ENCODE measurements at places on chromosomes 7 and 10.

DNA sequence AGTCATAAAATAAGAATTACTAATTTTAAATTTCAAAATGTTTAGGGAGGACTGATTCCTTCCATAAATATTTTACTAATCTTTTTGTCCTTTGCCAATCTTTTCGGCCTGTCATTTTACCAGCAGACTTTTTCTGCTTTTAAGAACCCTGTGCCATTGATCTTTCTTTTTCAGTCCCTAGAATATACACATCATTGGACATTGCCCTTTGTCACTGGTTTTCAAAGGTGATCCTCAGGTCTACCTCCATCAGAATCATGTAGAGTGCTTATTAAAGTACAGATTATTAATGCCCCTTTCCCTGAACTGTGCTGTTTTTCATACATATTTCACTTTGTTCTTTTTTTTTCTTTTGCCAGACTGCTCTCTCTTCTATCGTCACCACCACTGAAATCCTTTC is 43.8 kb downstream of the SHOC2 start:
- DNase-seq: no peak

DNA sequence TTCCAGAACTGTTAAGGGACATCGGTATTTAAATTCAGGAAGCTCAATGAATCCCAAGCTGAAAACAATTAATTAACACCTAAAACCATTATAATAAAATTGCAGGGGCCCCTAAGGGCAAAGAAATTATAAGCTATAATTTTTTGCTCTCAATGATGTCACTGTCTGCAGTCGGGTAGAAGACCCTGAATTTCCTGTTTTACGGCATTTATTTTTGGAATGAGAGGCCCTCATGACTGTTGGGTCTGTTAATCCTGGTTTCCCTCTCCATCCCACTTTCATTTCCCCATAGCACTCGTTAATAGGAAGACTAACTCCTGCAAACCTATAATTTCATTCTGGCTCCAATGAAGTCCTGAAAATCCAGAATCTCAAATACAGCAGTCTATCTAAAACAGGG is 25.8 kb upstream of the GPR37 start:
- no peak for DNase-seq

DNA sequence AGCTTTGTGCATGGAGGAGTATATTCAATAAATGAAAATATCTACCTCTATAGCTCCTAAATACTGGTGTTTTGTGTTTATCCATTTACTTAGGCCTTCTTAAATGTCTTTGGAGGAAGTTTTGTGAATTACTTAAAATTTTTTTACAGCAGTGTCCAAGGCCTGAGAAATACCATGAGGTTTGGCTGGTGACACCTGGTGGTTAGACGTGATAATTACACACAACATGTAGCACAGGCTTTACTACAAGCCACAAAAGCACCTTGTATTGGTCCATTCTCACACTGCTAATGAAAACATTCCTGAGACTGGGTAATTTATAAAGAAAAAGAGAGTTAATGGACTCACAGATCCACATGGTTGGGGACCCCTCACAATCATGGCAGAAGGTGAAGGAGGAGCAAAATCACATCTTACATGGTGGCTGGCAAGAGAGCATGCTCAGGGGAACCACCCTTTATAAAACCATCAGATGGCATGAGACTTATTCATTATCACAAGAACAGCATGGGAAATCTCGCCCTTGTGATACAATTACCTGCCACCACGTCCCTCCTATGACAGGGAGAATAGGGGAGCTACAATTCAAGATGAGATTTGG is 20.6 kb downstream of the HYAL4 start:
- no peak for DNase-seq

DNA sequence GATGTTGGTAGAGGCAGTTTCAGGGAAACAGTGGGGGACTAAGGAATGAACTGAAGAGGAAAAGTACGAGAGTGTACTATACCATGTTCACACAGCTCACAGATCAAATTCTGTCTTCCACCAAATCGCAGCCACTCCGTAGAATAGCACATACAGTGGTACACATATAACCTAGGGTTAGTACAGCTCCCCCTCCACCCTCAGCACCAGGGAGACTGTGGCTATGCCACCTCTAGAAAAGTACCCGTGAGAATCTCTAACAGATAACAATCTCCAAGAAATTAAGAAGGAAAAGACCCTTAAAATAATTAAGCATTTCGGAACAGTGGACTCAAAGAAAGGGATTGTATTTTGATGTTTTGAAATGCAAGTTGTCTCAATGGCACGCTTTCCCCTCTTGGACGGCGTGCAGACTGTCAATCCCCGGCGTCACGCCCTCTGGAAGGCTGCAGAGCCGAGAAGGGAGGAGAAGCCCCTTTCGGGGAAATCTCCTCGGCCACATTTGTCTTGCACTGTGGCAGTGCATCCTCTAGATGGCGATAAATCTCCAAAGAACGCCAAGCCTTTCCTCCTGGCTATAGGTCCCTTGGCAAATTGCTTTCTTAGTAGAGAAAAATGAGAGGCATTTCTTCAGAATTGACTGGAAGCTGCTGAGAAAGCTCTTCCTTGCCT is 345.0 kb downstream of the REEP3 start:
- no peak for DNase-seq

DNA sequence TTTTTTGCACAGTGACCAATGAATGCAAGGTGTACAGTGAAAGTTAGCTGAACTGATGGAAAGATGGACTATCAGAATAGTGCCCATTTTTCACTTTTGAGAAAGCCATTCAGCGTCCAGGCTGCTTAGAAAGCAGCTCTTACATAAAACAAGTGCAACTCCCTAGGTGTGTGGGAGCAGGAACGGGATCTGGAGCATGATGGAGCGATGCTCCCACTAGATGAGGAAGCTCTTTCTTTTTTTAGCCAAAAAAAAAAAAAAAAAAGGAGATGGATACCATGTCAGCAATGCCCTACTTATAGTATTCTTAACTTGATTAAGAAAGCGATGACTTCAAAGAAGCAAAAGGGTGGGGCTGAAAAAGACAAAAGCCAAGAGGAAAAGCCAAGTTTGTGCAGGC is 925.5 kb downstream of the GATA3 start:
- no peak for DNase-seq

DNA sequence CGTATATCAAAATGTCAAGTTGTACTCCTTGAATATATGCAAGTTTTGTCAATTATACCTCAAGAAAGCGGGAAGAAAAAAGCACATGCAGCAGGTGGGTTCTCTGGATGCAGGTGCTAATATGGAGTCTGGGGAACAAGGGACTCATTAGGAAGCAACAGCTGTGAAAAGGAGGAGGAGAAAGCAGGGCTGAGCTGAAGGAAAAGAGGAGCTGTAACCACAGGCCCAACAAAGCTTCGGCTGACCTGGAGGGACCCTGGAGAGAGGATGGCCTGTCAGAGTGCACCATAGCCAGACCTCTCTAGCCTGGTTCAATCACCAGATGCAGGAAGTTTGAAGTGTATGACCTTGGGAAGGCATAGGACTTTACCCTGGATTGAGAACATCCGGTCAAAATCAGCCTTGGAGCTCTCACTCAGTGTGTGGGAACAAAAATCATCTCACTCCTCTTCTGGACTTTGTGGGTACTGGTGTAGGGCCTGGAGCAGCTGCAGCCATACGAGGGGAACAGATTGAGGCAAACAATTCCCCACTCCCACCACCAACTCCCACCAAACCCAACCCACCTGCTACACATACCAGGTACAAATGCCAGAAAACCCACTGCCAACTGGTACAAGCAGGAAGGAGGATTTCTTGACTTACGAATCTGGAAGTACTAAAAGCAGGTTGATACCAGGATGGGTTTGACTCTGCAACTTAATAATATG is 36.7 kb downstream of the NPTX2 start:
- DNase-seq: no peak

- no peak for DNase-seq
Measured at GRCh38 chr7:6015917-6016652, 7.0 kb downstream of the AIMP2 start.

- DNase-seq: no peak
Measured at GRCh38 chr7:29881724-29882123, 75.4 kb downstream of the WIPF3 start.

DNA sequence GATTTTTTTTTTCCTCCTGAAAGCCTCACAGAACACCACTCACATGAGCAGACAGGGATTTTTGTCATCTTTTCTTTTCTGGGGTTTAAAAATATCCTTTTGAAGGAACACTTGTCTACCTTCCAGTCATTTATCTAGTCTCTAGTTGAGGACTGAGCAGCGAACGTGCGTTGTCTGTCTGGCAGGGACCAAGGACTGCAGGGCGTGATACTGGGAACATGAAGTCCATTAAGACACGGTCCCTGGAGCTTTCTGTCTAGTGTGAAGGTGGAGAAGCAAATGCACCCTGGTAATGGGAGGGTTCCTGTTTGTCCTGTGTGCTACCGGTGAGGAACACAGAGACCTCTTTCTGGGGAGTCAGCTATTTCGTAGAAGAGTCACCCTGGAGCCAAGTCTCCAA is 207.4 kb downstream of the TMEM178B start:
- DNase-seq: no peak

GRCh38 chr7:99030951-99031350 is 113.0 kb downstream of the SMURF1 start:
- no peak for DNase-seq

DNA sequence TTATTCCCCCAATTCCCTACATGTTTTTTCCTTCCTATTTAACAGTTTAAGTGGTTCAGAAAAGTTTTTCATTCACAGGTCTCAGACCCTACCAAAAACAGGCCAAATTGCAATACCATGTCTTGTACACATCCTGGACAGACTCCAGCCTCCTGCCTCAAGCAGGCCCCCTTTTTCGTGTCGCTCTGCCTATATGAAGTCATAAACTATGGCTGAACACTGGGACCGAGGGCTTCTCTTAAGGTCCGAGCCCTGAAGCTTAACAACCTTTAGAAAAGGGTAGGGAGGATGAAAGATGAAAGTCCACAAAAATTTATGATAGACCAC is 1.4 kb downstream of the FBXW4 start:
- no peak for DNase-seq

GRCh38 chr7:77651575-77652162 is 44.6 kb upstream of the RSBN1L start:
- peak; percentile 37 for DNase-seq

GRCh38 chr7:71112436-71112835 is 19.5 kb upstream of the GALNT17 start:
- DNase-seq: no peak

DNA sequence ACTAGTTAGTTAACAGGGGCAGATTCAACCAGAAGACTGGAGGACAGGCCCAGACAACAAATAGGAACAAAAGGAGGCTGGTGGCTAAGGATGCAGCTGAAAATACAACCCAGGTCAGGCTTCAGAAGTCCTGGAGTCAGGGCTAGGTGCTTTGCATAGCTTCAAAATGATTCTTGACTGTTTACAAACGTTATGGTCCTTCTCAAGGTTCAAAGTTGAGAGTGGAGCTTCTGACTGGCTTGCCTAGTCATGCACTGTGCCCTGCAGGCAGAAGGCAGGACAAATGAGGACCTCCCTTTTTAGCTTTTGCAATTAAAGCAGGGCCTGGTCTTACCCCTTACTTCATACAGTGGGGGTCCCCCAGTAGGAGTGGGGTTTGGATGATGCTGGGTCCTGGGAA is 4.4 kb upstream of the CDH23 start:
- no peak for DNase-seq

DNA sequence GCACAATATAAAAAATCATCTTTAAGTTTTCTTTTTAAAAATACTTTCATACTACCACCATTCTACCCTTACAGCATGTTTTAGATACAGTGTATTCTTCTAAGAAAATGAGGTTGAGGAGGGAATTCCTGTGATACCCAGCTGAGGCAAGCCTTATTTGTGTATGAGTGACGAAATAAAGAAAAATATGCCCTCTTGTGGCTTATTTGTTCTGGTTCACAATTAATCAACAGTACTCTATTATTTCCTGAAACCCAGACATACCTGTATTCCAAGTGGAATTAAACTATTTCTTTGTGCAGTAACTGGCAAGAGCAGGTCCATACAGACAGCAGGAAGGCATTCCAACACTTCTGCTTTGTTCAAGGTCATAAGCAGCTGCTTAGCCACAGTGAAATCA is 4.5 kb upstream of the SEMA3D start:
- DNase-seq: no peak

GRCh38 chr7:19869979-19870378 is 96.6 kb upstream of the TMEM196 start:
- DNase-seq: no peak

DNA sequence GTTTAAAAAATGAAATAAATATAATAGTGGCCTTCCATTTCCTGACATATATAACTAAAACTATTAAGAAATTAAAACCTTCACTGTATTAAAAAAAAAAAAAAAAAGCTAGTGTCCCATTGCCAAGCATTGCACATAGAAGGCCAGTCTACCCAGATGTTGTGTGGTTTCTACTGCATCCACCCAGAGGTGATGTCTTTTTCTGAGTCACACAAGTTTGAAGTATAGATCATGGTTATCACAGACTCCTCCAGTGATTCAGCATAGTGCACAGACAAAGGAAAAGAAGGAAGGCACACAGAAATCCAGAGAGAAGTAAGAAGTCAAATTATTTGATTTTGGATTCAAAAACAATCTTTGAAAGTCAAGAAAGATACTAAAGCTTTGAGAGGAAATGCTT is 429.0 kb downstream of the ETV1 start:
- DNase-seq: no peak

DNA sequence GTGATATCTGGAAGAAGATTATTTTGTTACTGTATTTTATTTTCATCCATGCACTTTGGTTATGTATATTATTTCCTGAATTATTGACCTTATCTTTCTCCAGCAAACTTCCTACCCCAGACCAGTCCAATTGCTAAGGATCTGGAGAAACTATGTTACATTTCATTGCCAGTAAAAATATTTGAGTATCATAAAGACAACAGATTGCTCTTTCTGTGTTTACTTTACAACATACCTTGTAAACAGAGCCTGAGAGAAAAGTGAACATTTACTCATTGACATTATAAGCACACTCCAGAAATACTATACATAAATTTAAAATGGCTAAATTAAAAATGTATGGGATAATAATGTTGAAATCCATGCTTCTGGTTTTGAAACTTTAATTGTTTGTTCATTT is 186.2 kb upstream of the FAM3C start:
- no peak for DNase-seq

DNA sequence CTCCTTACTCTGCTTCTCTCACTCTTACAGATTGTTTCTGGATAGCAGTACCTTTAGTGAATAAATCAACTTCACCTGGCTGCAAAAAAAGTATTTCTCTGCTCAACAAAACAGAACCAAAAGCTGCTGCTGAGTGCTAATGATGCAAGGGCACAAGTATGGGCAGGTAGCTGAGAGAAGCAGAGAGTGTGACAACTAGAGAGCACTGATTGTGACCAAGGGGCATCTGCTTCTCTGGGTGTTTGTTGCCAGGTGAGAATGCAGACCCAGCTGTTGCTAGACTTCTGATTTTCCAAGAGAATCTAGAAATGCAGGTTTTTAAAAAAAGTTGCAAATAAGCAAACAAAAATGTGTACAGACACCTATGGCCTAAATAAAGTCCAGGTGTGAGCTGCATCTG is 25.3 kb upstream of the PPIF start:
- no peak for DNase-seq

All from dorsolateral prefrontal cortex (tissue), 122 donors.